Retinal pigment epithelial cell (primary cell): ENCODE measurements at places on chromosomes 6 and 20.

GRCh38 chr6:158009114-158009891 is 27.6 kb downstream of the SYNJ2 start:
- DNase-seq: no peak

GRCh38 chr6:157748839-157749571 is 74.0 kb upstream of the SNX9 start:
- no peak for DNase-seq

DNA sequence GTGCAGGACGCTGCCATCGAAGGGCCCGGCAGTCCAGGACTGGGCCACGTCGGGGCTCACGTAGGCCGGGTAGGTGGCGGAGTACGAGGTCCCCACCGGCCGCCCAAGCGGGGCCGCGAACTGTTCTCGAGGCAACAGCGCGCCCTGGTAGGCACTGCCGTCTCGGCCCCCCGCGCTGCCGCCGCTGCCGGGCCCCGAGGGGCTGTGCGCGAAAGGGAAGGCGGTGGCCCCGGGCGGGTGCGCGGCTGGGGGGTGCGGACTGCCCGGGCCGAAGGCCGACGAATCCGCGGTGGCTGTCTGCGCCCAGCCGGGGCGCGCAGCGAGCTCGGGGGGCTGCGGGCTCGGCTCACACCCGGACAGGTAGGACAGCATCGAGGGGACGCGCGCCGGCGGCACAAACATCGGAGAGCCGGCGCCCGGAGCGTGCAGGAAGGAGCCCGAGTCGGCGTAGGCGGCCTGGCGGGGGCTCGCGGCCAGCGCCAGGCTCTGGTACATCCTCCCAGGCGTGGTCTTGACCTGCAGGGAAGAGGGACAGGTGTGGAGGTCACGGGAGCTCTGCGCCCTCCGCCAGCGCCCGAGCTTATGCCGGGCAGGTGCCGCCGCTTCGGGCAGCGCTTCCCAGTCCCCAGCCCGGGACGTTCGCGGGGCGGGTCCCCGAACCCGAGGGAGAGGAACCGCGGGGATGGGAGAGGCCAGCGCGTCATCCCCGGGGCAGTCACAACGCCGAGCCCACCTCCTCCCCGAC is 596 bp downstream of the GATA5 start:
- no peak for DNase-seq

- DNase-seq: no peak
Measured at GRCh38 chr6:63803371-63803770, 167.8 kb downstream of the PHF3 start.

DNA sequence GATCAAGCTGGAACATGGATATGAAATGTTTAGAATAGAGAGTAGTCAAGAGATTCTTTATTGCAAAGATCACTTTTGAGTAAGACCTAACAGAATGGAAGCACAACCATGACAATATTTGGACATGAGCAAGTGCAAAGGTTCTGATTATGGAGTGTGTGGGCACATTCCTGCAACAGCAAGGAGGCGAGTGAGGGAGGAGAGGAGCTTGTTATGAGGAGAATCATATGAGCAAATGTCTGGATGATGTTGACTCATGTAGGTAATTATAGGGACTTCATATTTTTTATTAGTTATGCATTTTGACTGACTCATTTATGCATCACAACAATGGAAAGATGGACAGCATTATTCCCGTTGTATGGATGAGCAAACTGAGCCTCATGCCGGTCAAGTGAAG is 100.8 kb upstream of the SLC35B3 start:
- no peak for DNase-seq

DNA sequence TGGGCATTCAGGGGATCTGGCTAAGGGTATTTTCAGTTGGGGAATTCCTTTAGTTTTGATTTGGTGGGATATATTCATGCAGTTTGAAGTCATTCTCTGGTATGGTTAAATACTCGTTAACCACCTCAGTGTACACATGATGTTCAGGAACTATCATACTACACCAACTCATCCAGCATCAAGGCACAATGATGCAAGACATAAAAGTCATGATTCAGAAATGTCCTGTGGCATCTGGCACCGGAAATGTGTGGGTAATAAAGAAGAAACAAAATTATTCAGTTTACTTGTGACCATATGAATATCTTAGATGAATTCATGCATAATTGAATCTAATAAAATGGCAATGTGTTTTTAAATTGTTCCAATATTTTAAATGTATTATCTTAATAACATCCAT is 129.0 kb upstream of the BMP5 start:
- no peak for DNase-seq

DNA sequence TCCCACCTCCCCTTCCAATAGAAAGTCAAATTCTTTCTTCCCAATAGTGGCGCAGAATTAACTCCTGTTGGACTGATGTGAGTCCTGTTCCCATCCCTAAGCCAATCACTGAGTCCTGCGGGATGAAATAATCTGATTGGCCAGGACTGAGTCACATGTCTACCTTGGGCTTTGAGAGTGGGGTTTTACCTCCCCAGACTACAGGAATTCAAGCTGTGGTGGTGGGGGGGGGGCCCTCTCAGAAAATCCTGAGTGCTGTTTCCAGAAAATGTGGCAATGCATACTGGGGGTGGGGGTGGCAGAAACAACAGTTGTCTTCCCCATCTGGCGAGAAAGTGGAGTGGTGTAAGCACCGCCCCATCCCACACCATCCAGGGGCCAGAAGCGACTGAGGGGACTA is 65.7 kb downstream of the CTCFL start:
- DNase-seq: no peak

- no peak for DNase-seq
Measured at GRCh38 chr6:25579902-25580495, 72.0 kb upstream of the SCGN start.

- no peak for DNase-seq
Measured at GRCh38 chr6:137810554-137811120, 56.4 kb upstream of the TNFAIP3 start.

- DNase-seq: peak; percentile 11
Measured at GRCh38 chr20:39016041-39016440, 53.9 kb downstream of the DHX35 start.

DNA sequence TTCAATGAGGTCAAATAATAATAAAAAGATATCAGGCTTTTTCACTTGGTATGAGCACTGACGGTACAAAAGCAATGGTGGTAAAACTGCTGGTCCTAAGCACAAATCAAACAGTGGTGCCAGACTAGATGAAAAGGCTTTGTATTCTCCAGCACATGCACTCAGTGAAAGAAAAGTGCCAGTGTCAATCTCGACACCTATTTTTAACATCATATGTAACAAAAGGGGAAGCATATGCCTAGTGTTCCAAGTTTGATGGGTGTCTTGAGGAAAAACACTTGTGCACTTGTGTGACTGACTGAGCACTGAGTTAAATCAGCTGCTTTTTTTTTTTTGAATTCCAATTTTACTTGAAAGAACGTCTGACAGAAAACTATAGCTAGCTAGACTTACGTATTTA is 27.3 kb downstream of the MED23 start:
- no peak for DNase-seq

DNA sequence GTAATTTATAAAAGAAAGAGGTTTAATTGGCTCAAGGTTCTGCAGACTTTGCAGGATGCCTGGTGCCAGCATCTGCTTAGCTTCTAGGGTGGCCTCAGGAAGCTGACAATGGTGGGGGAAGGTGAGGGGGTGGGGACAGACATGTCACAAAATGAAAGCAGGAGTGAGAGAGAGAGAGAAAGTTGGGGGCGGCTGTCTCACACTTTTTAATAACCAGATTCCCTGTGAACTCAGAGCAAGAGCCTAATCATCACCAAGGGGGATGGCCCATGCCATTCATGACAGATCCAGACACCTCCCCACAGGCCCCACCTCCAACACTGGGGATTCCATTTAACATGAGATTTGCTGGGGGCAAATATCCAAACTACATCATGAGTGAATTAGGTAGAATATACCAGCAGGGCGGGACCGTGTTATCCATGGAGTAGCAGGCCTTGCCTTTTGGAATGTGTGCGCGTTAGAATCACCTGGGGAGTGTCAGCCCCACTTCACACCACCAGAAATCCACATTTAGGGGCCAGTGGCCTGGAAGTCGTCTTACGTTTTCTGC is 258.8 kb downstream of the CDH4 start:
- DNase-seq: no peak

GRCh38 chr6:131924881-131925474 is 26.2 kb downstream of the CCN2 start:
- DNase-seq: peak; percentile 17

DNA sequence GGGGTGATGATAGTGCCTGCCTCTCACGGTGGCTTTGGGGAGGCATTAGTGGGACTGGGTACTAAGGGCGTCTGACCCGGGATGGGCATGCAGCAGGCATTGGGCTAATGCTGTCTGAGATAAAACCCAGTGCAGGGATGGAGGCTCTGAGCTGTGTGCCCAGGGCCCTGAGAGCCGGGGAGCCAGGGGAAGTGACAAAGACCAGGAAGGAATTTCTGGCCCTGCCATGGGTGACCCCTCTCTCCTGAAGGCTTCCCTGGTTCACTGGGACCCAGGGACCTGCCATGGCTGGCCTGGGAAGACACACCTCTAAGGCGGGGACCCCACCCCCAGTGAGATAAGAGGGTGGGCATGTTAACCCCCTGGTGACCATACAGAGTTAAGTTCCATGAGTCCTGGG is 3.9 kb upstream of the GATA5 start:
- DNase-seq: no peak

DNA sequence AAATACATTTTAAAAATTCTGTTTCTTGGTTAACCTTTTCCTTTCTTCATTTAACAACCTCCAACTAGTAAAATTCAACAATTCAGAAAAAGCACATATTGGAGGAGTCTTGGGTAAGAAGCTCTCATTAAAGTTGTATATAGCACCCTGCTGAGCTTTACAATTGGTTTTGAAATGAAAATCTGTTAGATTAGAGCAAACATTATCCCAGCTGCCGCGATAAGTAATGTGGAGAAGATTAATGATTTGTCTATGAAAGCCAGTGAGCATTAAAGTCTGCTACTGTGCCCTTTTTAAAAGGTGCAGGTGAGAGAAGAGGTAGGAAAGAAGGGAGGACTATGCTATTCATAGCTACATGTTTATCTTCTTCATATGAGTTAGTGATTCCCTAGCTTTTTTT is 201.5 kb downstream of the ZFAND3 start:
- DNase-seq: no peak

GRCh38 chr20:33915726-33916331 is 77.9 kb upstream of the RALY start:
- no peak for DNase-seq

GRCh38 chr20:24695529-24696225 is 226.2 kb downstream of the SYNDIG1 start:
- no peak for DNase-seq

- DNase-seq: no peak
Measured at GRCh38 chr6:41801380-41801779, 13.9 kb downstream of the TOMM6 start.

DNA sequence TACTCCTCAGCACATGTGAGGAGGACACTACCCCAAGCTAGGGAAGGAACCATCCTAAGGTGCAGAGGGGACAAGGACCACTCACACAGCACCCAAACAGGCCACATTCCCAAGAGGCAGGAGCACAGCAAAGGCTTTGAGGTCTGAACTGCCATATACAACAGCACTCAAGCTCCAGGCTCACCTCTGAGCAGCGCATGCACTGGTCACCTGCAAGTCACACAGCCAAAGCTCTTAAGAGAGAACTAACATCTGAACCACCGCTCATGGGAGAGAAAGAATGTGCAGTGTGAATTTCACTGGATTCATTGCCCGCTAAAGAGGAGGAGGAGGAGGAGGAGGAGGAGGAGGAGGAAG is 31.0 kb downstream of the NPEPL1 start:
- no peak for DNase-seq

DNA sequence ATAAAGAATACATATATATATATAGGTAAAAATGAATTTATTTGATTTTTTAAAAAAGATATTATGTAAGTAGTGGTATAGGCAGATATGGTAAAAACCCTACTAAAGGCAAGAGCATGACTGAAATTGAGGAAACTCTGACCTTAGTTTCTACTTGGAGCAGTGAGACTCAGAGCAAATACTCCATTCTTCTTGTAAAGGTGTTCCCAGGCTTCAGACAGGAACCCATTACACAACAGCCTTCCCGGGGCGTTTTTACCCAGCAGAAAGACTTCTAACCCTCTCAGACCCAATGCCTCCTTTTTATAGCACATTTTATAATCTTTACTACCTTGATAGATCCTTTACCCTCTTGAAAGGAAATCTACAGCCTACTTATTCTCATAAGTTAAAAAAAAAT is 124.5 kb downstream of the MTFR2 start:
- DNase-seq: no peak

GRCh38 chr6:24933868-24934401 is 1.8 kb downstream of the RIPOR2 start:
- no peak for DNase-seq

GRCh38 chr6:119501798-119502483 is 152.4 kb upstream of the MAN1A1 start:
- no peak for DNase-seq
